ENCODE measurements at places on chromosomes 3 and 15.

DNA sequence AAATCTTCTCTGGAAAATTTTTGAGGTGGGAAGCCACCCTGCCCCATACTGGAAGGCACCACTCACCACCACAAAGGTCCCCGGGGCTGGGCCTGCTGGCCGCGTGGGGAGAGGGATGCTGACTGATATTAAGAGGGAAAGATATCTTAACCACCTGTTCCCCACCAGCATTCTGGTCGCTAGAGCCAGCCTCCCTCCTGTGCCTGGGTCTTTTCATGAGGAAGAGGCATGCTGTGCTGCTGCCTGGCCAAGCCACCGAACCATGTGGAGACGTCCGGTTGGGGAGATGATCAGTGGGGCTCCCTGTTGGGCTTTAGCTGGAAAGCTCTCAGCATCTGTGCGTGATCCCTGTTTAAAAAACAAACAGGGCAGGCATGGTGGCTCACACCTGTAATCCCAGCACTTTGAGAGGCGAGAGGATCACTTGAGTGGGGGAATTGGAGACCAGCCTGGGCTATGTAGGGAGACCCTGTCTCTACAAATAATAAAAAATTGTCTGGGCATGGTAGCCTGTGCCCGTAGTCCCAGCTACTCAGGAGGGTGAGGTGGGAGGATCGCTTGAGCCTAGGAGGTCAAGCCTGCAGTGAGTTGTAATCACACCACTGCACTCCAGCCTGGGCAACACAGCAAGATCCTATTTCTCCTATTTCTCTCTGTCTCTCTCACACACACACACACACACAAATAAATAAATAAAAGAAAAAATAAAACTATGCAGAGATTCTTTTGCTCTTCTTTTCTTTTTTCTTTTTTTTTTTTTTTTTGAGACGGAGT is 1.0 kb downstream of the KLHL18 start:
- ATAC-seq = peak; percentile 40

DNA sequence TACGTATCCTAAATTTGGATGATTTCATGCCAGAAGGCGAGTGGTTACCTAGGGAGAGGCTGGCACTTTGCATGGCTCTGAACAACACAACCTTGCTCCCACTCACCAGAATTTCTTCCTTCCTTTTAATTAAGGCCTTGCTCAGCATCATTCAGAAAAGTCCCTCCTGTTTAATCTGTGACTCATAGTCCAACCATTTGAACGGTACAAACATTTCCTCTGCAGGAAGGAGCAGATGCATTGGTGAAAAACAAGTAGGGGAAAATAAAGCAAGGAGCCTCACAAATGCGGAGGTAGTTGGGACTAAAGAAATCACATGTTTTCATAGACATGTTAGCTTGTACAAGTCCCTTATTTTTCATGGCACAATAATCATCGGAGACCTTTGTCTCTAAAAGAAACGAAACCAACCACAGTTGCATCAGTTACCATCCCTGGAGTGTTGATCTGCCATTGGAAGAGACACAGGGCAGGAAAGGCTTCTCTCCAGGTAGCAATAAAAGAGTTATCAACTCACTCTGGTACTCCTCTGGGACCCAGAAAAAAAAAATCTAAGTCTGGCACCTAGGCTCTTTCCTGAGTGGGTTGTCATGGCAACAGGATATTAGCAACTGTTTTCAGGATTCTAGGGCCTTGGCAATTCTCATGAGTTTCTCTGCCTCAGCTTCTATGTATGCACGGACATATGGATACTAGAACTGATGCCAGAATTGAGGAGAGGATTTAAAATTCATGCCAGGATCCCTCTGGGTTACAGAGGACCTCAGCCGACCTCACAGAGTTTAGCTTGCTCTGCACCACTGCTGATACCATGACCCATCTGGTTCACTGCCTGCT is 255.4 kb upstream of the ARPP21 start:
- ATAC-seq = no peak

GRCh38 chr3:162441716-162442115 is 945.1 kb downstream of the OTOL1 start:
- no peak for ATAC-seq

DNA sequence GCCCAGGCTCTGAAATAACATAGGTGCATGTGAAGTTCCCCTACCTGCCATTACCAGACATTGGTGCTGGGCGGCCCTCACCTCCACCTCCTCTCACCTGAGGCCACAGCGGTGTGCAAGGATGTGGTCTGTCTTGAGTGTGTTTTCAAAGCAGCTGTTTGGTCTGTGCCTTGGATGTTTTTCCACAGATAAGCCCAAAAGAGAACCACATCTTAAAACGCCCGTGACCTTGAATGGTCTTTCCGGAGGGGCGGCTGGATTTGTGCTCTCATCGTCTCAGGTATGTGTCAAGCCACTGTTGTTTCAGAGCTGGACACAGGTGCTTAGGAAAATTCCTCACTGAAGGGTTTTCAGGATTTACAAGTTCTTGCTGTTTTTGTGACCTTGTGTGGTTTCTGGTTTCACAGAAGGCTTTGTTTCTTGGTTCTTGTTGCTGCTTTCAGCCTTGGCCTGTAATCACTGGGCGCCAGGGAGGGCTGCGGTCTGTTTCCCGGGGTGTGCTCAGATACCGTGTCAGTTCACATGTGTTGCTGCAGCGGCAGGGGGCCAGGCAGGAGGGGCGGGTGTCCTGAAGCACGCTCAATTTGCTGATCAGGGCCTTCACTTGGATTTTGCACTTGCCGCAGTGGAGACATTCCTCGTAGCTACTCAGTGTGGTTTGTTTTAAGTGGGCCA is 128.4 kb downstream of the IGF1R start:
- peak; percentile 79 for ATAC-seq

DNA sequence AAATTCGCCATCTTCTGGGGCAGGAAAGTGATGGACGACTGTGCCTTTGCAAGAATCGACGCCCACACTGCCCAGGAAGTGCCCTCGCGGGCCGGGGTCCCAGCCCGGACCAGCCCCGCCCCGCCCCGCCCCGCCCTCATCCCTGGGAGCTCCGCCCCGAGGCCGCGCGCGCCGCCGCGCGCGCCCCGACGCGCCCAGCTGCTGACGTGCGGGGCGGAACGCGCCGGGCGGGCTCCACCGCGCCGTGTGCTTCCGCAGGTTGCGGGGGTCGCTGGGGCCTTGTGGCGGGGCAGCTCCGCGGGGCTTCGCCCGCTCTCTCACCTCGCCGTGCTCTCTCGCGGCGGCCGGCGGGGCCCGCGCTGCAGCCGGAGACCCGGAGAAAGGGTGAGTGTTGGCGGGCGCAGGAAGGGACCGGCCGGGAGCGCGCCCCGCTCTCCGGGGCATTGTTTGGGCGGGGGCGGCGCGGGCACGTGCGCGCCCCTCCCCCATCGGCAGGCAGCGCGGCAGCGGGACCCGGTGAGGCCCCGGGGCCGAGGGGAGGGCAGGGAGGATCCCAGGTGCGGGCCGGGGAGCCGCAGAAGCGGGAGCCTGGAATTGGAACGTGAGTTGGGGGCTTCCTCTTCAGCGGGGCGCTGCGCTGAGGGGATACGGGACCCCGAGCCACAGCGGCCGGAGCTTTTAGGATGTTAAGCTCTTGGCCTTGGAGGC is at the start of gene YEATS2:
TSS of gene YEATS2 (plus strand) at position 188 of the 708 bp plus-strand sequence. CDS start 17,366 bp downstream, outside the sequence.
- peak; percentile 94 for ATAC-seq

- ATAC-seq = no peak
Measured at GRCh38 chr3:126152901-126153694, 27.3 kb downstream of the ALDH1L1 start.

GRCh38 chr15:58671186-58671585 is 78.3 kb downstream of the ADAM10 start:
- no peak for ATAC-seq

- ATAC-seq = no peak
Measured at GRCh38 chr3:184717399-184717983, 5.6 kb upstream of the MAGEF1 start.

All from stimulated activated memory B cell treated with anti-CD40 and anti-IgM and Interleukin-4, amounts not matched to agents 10 μg/mL and 1 μg/mL and 100 μg/mL, for 72 hours (primary cell).